ENCODE measurements at places on chromosomes 12 and 14. TPM values are rescaled to one million over a fixed set of nuclear protein-coding genes. Genes with fewer than 3 reads are reported as not detected.
A peak's percentile ranks its signal among the peaks of the same experiment; 100 is the strongest.

Gene DEGS2
- total RNA-seq: 0.15 TPM

GRCh38 chr12:49535921-49536525 is 2.8 kb upstream of the KCNH3 start:
- H3K4me1 ChIP-seq: peaks cover 23% of the 10 kb centered on the region
- H3K36me3 ChIP-seq: no peaks in the 10 kb centered on the region
- peaks cover 40% of the 10 kb centered on the region for H3K27me3 ChIP-seq
- no peak for DNase-seq

Gene NRIP2
- not detected for total RNA-seq

GRCh38 chr14:65071544-65071943 is 30.8 kb downstream of the MAX start:
- peaks cover 37% of the 10 kb centered on the region for H3K36me3 ChIP-seq
- DNase-seq: no peak
- H3K27ac ChIP-seq: no peak overlapping the region
- no peaks in the 10 kb centered on the region for H3K27me3 ChIP-seq

Gene USP44
- total RNA-seq: 2.9 TPM

Gene TAS2R7
- not detected for total RNA-seq

GRCh38 chr12:2234091-2234490 is 181.3 kb downstream of the CACNA1C start:
- no peak overlapping the region for H3K4me3 ChIP-seq
- no peak for DNase-seq

DNA sequence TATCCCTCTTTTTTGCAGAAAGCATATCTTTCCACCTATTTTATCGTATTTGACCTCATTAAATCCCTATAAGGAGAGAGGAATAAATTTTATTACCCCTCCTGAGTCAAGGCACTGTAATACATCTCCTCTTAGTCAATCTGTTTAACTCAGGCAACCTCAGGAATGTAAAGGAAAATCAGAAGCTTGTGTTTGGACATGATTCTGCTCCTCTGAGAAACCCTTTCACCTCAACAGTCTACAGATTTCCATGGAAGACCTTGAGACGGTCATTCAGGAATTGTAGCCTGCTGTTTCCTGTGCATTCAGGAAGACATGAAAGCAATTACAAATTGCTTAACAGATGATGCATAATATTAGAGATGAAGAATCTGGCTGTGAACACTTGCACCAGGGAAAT is 360.8 kb downstream of the PAWR start:
- no peaks in the 10 kb centered on the region for H3K4me1 ChIP-seq
- no peak overlapping the region for H3K27ac ChIP-seq
- H3K4me3 ChIP-seq: no peak overlapping the region
- H3K27me3 ChIP-seq: no peaks in the 10 kb centered on the region
- DNase-seq: no peak

Gene PPFIA2
- not detected for total RNA-seq

Gene BAG5
- 30.5 TPM for total RNA-seq

Gene GALNT9
- not detected for total RNA-seq

GRCh38 chr12:90621927-90622326 is 333.0 kb downstream of the CCER1 start:
- H3K4me1 ChIP-seq: no peaks in the 10 kb centered on the region
- H3K36me3 ChIP-seq: no peaks in the 10 kb centered on the region
- no peak for DNase-seq
- H3K27ac ChIP-seq: no peak overlapping the region
- H3K27me3 ChIP-seq: no peaks in the 10 kb centered on the region

Gene TOMM20L
- total RNA-seq: not detected

DNA sequence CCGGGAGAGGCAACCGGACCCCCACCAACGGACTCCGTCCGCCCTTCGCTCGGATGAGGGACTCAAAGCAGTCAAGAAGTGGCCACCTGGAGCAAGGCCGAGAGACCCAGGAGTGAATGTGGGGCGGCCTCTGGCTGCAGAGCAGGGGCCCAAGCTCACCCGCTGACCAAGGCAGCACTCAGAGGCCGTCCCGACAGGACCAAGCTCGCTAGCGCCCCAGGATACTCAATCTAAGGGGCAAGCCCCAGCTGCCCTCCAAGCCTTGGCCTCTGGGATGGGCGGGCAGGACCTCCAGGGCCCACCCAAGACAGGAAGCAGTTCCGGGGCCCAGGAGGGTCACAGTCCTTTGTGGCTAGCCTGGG is 936 bp downstream of the AKT1 start:
- H3K4me1 ChIP-seq: peaks cover 53% of the 10 kb centered on the region
- H3K27me3 ChIP-seq: peaks cover 6% of the 10 kb centered on the region
- peak overlapping the region; percentile 89 for H3K4me3 ChIP-seq
- peak overlapping the region; percentile 85 for H3K27ac ChIP-seq
- H3K36me3 ChIP-seq: peaks cover 6% of the 10 kb centered on the region
- no peak for DNase-seq

DNA sequence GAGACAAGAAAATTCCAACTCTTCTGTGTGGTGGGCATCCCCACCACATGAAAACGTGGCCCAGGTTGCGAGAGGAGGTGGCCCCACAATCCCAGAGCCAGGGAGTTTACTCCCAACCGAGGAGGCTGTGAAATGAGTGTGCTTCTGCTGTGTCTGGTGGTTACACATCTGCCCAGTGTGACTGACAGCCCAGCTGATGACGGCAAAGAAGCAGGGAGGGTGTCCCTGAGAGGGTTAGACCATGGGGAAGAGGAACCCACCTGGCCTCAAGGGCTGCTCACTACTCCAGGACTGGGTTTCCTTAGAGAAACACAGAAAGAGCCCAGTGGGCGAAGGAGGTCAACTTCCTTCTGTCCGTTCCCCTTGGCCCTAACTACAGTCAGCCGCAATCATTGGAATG is 24.6 kb downstream of the ZFP36L1 start:
- no peak overlapping the region for H3K27ac ChIP-seq
- no peak for DNase-seq
- no peaks in the 10 kb centered on the region for H3K27me3 ChIP-seq
- H3K4me3 ChIP-seq: no peak overlapping the region
- peaks cover 43% of the 10 kb centered on the region for H3K4me1 ChIP-seq
- H3K36me3 ChIP-seq: peaks cover 1% of the 10 kb centered on the region

- H3K27me3 ChIP-seq: no peaks in the 10 kb centered on the region
- peaks cover 73% of the 10 kb centered on the region for H3K4me1 ChIP-seq
- DNase-seq: peak; percentile 42
- peak overlapping the region; percentile 33 for H3K4me3 ChIP-seq
These were observed 55.2 kb downstream of the GALNT4 start for GRCh38 chr12:89469361-89469760.

Gene MYF5
- not detected for total RNA-seq

Gene FGF6
- total RNA-seq: not detected

- no peak overlapping the region for H3K27ac ChIP-seq
- H3K4me3 ChIP-seq: no peak overlapping the region
- no peaks in the 10 kb centered on the region for H3K36me3 ChIP-seq
- no peak for DNase-seq
- no peaks in the 10 kb centered on the region for H3K4me1 ChIP-seq
These were observed 58.1 kb upstream of the DIO2 start for GRCh38 chr14:80269353-80269925.

Gene ZFC3H1
- 66.7 TPM for total RNA-seq

Gene PLA2G1B
- not detected for total RNA-seq

DNA sequence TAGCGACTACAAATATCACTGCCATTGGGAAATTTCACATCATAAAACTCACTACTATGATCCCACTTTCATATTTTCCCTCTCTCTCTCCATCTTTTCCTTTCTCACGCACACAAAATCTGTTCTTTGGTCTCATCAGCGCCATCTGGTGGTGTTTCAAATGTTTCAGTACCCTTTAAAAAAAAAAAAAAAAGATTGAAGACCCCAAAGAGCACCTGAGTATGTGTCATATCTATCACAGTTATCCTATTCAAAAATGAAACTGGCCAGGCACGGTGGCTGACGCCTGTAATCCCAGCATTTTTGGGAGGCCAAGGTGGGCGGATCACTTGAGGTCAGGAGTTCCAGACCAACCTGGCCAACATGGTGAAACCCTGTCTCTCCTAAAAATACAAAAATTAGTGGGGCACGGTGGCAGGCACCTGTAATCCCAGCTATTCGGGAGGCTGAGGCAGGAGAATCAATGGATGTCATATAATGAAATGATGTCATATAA is 72.4 kb downstream of the TTC9 start:
- peaks cover 14% of the 10 kb centered on the region for H3K27me3 ChIP-seq
- H3K4me3 ChIP-seq: no peak overlapping the region
- peaks cover 7% of the 10 kb centered on the region for H3K4me1 ChIP-seq
- no peak overlapping the region for H3K27ac ChIP-seq

- H3K4me3 ChIP-seq: no peak overlapping the region
- H3K4me1 ChIP-seq: peaks cover 37% of the 10 kb centered on the region
- H3K27ac ChIP-seq: no peak overlapping the region
- H3K36me3 ChIP-seq: no peaks in the 10 kb centered on the region
These were observed 428.2 kb downstream of the RAD51B start for GRCh38 chr14:68247676-68248268.

- peak overlapping the region; percentile 64 for H3K4me3 ChIP-seq
- H3K36me3 ChIP-seq: peaks cover 18% of the 10 kb centered on the region
- H3K4me1 ChIP-seq: peaks cover 71% of the 10 kb centered on the region
- peak; percentile 68 for DNase-seq
These were observed 7.6 kb downstream of the VPS37B start for GRCh38 chr12:122888232-122888752.

Gene ACOT4
- total RNA-seq: 1.4 TPM

DNA sequence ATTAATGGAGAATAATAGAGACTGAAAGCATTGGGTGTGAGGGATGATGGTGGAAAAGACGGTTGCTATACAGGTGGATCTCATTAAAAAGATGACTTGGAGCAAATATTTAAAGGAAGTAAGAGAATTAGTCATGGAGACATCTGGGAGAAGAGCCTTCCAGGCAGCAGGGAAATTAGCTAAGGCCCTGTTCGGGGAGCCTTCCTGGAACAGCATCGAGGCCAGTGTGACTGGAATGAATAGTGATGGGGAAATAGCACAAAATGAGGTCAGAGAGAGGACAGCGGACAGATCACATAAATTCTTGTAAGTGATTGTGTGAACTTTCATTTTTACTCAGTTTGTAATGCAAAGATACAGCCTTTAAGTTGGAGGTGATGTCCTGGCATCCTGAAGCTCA is 842.3 kb downstream of the SLC6A15 start:
- DNase-seq: no peak
- no peaks in the 10 kb centered on the region for H3K27me3 ChIP-seq
- no peak overlapping the region for H3K27ac ChIP-seq

- no peak overlapping the region for H3K27ac ChIP-seq
- no peak for DNase-seq
- peaks cover 3% of the 10 kb centered on the region for H3K27me3 ChIP-seq
- H3K4me3 ChIP-seq: no peak overlapping the region
These were observed 15.8 kb downstream of the TRIM9 start for GRCh38 chr14:51079085-51079484.

Gene PRH2
- not detected for total RNA-seq

GRCh38 chr14:36320897-36321381 is 502 bp upstream of the MBIP start:
- H3K4me1 ChIP-seq: peaks cover 25% of the 10 kb centered on the region
- peak overlapping the region; percentile 85 for H3K4me3 ChIP-seq
- H3K36me3 ChIP-seq: peaks cover 3% of the 10 kb centered on the region
- peak overlapping the region; percentile 97 for H3K27ac ChIP-seq

DNA sequence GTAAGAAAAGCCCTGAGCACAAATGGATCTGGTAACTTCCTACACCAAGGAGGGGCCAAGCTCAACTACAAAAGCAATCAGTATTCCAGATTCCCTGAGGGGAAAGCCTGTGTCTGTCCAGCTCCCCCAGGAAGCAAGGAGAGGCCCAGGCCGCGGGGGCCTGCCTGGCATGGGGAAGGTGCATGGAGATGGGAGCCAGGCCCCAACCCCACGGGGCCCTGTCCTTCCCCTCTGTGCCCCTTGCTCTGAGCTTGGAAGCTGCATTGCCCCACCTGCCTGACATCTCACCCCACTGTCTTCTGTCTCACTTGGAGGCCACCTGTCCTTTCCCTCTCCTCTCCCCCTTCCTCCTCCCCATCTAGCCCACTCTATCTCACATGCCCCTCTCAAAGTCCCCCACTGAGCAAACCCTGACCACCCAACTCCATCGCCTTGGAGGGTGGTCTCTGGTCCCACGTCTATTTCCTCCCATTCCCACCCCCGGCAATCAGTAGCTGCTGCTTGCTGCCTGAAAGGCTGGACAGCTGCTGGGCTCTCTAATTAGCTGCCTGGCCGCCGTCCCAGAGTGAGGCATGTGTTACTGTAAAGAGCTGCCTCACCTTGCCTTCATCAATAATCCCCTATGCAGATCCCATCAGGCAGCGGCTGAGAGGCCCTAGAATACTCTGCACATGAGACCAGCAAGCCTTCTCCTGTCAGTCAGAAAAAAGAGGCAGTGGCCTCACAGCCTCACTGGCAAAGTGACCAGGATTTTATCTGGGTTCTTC is 3.4 kb upstream of the TMEM229B start:
- DNase-seq: no peak
- peaks cover 10% of the 10 kb centered on the region for H3K27me3 ChIP-seq
- peaks cover 40% of the 10 kb centered on the region for H3K4me1 ChIP-seq
- H3K36me3 ChIP-seq: peaks cover 27% of the 10 kb centered on the region
- no peak overlapping the region for H3K27ac ChIP-seq

Measured in activated CD4-positive, alpha-beta T cell treated with anti-CD3 and anti-CD28 coated beads, Interleukin-2, amount 10 ng/mL, durations not matched to agents 7 days and 5 days (primary cell).